ENCODE measurements at places on chromosomes 16 and 17.

- DNase-seq, result no peak
These were observed 231.1 kb downstream of the CDH13 start for GRCh38 chr16:82857693-82858365.

DNA sequence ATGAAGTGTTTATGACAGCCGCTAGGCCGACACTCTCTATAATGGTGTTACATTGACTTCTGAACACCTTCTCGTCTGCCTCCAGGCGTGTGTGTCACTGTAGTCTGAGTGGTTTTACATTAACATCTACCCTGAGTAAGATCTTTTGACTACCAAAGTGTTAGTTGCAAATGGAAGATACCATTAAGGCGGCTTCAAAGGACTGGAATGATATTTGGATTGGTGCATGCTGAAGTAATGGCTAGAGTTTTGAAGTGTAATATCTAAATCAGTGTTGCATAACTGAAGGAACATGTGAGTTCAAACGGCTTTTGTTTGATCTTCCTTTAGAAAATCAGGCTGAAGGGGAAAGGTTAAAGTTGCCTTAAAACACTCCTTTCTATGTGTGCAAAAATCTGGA, 52.2 kb downstream of the BCAS3 start:
- DNase-seq, result no peak

GRCh38 chr17:57567251-57567650, 177.8 kb downstream of the CCDC182 start:
- peak; percentile 97 for DNase-seq

GRCh38 chr16:1019231-1020090, 37.9 kb downstream of the SOX8 start:
- DNase-seq, result no peak

DNA sequence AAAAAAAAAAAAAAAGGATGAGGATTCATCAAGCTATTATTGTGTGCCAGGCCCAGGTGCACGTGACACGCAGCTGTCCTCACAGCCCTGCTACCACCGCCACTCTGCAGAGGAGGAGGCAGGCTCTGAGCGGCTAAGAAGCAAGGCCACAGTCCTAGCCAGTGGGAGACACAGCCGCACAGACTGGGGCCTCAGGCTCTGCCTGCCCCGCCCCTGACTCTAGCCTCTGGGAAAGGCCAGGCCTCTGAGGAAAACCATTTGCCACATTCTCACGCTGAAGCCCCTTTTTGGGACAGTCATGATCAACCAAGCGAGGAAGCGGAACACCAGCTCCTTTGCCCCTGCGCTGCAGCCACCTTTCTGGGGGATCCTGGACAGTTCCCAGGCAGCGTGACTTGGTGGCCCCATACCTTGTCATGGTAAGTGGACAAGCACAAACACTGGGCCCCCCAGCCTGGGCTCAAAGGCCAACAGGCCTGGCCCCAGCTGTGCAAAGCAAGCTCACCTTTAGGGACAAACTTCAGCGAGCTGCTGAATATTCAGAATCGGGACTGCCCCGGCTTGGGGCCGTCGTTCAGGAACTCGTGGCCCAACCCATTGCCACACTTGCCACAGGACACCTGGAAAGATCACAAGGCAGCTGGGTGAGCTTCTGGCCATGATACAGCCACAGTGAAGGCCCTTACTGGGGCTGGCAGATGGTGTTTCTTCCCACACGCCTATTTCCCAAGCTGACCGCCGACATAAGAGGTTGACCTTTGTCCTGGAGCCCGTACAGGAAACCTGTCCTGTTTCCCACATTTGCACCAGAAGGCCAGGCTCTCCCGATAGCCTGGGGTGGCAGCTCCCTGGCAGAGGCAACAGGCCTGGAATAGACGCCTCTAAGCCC, 2.5 kb downstream of the MSRB1 start:
- DNase-seq, result no peak

DNA sequence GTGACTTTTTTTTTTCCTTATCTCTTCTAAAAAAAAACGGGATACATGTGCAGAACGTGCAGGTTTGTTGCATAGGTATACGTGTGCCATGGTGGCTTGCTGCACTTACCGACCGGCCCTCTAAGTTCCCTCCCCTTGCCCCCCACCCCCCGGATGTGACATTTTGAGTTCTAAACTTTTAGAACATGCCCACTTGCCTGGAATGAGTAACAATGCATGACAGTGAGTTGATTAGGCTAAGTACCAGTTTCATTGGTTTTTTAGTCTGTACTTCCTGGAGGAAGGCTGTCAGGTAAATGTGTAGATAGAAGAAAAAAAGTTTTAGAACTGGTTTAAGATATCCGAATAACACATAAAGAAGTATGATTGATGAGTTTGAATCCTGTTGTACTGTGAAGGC, 4.0 kb downstream of the BPTF start:
- no peak for DNase-seq

- no peak for DNase-seq
These were observed 16.1 kb upstream of the ADAMTS18 start for GRCh38 chr16:77450790-77451487.

DNA sequence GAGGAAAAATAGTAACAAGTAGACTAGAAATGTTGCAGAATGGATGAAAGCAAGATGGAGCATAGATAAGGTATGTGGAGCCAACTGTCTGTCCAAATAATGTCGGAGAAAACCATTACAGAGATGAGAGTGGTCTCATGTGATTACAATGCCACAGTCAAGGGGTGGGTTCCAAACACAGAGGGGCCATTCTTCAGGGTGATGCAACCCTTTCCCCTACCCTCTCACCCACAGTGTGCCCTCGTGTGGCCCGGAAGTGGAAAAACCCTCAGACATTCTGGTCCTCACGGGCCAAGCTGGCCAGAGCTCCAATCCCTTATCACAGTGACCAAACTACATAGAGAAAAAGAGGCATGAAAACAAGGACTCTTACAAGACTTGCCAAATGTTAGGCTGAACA, 17.7 kb upstream of the HS3ST3A1 start:
- DNase-seq, result no peak

GRCh38 chr17:43676471-43676870, 14.7 kb upstream of the MEOX1 start:
- DNase-seq, result no peak

DNA sequence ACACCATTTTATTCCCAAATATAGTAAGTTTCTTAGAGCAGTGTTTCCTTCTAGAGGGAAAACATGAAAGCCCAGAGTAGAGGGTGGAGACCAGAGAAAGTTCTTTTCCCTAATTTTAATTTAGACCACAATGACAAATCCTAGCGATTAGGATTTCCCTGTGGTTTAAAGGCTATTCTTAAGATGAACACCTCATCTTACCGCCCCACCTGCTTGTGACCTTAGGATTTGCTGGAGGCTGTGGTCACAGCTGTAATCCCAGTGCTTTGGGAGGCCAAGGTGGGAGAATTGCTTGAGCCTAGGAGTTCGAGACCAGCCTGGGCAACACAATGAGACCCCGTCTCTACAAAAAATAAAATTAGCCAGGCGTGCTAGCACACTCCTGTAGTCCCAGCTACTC, 51.1 kb downstream of the GPRC5B start:
- no peak for DNase-seq

DNA sequence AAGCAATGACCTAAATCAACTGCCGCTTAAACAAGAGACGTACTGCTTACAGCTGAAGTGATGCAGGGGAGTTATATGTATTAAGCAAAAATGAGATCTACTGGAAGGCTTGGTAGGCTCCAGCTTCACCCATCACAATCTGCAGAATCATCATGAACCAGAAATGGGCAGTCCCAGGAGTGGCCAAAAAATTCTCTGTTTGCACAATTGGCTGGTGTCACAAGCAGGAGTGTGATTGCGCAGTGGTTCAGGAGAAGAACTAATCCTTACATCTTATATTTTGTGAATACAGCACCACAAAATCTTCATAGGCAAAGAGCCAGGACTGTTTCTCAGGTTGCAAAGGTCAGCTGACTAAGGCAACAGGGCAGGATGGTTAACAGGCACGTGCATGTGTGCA, 75.9 kb downstream of the CES1 start:
- DNase-seq, result no peak

GRCh38 chr16:83802135-83802534, 5.6 kb upstream of the HSBP1 start:
- DNase-seq, result no peak

DNA sequence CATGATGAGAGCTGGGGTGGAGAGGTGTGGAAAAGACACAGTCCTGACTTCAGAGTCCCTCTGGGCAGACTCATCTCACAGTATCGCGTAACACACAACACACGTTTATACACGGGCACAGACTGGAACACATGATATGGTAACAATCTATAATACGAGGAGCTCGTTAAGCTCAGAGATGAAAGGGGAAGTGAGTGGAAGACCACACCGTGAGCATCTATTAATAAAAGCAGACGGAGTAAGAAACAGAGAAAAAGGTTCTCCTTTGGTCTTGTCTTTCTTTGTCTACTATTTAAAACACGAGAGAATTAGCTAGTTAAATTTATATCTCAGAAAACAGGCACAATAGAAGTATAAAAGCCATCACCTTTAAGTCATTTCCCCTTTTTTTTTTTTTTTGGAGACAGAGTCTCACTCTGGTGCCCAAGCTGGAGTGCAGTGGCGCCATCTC, 13.5 kb downstream of the ANKRD11 start:
- DNase-seq, result no peak

GRCh38 chr16:11675561-11676511, 7.6 kb downstream of the SNN start:
- DNase-seq, result no peak

- DNase-seq, result no peak
These were observed 420.1 kb downstream of the HS3ST4 start for GRCh38 chr16:26111900-26112299.

DNA sequence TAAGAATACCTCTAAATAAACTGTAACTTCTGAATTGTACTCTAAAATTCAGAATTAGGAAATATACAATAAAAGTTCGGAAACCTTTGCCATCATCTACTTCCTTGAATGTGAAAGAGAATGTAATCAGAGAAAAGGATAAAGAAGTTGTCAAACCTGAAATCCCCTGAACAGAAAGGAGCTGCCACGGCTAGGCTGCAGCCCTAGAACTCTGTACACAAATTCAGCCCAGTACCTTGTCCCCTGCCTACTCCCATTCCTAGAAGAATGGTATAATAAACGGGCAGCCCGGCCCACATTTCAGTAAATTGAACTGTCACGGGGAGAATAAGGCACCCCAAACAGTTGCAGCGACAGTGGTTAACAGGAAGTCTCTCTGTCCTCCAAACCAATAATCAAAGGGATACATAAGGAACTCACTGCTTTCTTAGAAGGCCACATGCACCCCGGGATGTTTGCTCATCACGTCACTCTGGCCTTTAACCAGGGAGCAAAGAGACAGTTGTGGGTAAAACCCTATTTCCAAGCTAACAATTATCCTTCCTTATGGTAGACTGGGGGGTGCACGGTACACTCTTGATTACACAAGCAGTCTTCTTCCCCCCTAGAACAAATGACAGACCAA, 24.3 kb upstream of the RFFL start:
- no peak for DNase-seq

GRCh38 chr17:27226611-27227230, 67.2 kb upstream of the WSB1 start:
- DNase-seq, result no peak

DNA sequence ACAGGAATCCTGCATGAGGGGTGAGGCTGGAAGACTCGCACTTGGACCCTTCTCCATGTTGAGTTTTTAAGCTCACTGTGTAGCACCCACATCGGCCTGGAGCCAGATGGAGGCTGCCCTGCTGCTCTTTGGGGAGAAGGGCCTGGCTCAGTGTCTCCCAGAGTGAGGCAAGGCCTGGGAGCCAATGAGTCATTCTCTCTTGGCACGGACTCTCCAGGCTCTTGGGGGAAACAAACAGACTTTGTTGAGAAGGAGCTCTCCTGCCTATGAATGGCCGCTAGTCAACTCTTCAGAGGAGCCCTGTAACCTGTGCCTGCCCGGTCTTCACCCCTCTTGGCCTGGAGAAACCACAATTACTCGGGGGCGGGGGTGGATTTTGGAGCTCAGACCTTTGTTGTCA, 50.8 kb upstream of the MAF start:
- no peak for DNase-seq

- DNase-seq, result no peak
These were observed 796 bp downstream of the NT5M start for GRCh38 chr17:17303847-17304490.

GRCh38 chr16:66616169-66616568, 11.7 kb downstream of the CMTM3 start:
- DNase-seq, result no peak

- no peak for DNase-seq
These were observed 1.8 kb downstream of the IL27 start for GRCh38 chr16:28504707-28505404.

DNA sequence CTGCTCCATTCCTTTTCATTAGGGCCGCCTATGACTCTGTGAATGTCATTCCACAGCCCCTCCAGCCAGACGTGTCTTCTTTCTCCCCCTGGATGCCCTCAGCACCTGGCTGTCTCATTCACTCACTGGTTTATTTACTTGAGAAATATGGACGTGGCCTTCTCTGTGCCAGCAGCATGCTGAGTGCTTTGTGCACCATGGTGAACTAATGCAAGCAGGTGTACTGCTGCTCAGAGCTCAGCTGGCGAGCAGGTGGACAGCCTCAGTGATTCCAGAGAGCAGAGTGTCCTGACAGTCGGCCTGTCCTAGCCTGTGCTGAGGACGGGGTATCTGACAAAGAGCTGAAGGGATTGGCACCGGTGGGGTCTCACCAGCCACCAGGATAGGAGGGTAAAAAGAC, 96.7 kb downstream of the GNAO1 start:
- DNase-seq, result no peak

GRCh38 chr16:68451676-68452075, 3.4 kb upstream of the SMPD3 start:
- DNase-seq, result no peak

- DNase-seq, result no peak
These were observed 7.2 kb upstream of the RAB37 start for GRCh38 chr17:74729866-74730265.

DNA sequence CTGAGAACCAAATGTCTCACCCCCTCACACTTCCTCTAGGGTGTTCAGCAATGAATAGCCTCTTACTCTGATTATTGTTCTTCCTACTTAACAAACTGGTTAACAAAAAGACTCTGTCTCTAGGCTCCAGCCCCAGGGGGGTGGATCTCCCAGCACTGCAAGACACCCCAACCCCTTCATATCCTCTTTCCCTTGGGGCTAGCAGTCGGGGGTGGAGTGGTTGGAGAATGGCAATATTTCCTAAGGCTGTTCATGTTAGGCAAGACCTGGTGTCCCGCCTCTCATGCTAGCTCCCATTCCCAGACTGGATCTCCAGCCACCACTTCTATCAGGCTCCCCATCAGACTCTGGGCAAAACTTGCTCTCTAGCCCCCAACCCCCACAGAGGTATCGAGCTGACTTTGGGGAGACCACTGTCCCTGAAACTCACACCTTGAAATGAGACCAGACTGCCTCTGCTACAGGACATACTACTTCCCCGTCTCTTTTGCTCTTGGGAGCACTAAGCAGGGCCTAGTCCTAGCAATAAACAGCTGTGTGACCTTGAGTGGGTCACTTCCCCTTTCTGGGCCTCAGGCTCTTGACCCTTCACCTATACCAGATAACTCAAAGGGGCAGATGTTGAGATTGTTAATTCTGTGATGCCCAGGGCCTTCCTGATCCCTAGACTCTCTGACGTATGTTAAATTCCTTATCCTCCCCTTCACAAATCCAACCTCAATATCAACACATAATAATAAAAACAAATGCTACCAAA, 2.4 kb downstream of the SLC25A35 start:
- no peak for DNase-seq

- peak; percentile 11 for DNase-seq
These were observed 1.7 kb upstream of the TMEM256 start for GRCh38 chr17:7405350-7406234.

All from NCI-H1694 treated with DMSO at 0.1 percent for 48 hours (cell line).